HEK293T (cell line): ENCODE measurements at places on chromosomes 4 and X.
A peak's percentile ranks its signal among the peaks of the same experiment; 100 is the strongest.

- DNase-seq: no peak
These were observed 46.3 kb downstream of the SH3KBP1 start for GRCh38 chrX:19840899-19841648.

GRCh38 chr4:79831119-79831528, 241.9 kb downstream of the ANTXR2 start:
- peak; percentile 12 for DNase-seq

GRCh38 chr4:89196745-89197144, 85.4 kb downstream of the TIGD2 start:
- DNase-seq: no peak

- no peak for DNase-seq
These were observed 26.0 kb downstream of the NHSL2 start for GRCh38 chrX:71936632-71937031.

GRCh38 chr4:73021634-73022033, 47.9 kb downstream of the COX18 start:
- peak; percentile 32 for DNase-seq

DNA sequence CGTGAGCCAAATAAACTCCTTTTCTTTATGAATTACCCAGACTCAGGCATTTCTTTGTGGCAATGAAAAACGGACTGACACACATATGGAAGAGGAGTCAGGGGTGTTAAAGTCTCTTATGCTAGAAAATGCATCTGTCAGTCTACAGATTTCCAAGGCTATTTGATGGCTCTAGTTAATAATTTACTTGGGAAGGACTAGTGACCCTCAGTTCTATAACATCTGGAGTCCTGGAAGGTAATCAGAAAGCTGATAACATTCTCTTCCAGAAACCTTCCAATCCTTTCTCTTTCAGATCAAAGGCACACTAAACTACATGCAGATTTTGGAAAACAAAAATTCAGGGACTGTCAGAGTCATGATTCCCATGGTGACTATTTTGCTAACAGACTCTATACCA, 142.0 kb upstream of the TEX13D start:
- DNase-seq: no peak

DNA sequence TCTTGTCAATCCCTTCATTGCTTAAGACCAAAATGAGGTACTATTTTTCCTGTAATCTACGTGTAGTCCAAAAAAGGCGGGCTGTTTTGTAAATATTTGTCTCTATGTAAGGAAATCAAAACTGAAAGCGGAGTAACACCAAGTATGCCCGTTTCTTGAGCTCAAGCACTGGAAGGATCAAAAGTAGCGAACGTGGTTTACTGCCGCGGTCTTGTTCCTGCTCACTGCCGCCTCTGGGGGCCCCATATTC, 71.5 kb downstream of the AFF1 start:
- no peak for DNase-seq

DNA sequence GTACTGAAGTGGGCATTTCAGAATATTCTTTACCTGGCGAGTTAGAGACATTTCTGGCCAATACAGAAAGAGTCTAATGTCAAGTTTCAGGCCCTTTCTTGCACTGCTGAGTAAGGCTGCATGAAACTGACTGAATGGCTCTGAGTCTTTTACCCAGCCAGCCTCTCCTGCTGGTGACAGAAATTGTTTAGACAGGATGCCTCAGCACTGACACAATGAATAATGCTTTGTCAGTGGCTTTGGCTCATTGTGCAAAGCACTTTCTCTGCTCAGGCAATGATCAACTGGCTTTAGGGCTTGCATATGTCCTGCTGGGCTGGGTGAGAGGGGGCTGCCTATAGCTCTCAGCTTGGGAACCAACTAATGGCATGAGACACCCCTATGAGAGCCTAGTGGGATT, 45.5 kb downstream of the CLNK start:
- no peak for DNase-seq

DNA sequence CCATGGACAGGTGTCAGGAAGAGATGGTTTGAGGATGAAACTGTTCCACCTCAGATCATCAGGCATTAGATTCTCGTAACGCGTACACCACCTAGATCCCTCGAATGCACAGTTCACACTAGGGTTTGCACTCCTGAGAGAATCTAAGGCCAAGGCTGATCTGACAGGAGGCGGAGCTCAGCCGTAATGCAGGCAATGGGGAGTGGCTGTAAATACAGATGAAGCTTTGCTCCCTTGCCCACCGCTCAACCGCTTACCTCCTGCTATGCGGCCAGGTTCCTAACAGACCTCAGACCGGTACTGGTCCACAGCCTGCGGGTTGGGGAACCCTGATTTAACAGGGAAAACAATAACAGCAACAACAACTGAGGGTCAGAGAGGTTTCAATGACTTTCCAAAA, 2.0 kb upstream of the TEC start:
- DNase-seq: no peak

DNA sequence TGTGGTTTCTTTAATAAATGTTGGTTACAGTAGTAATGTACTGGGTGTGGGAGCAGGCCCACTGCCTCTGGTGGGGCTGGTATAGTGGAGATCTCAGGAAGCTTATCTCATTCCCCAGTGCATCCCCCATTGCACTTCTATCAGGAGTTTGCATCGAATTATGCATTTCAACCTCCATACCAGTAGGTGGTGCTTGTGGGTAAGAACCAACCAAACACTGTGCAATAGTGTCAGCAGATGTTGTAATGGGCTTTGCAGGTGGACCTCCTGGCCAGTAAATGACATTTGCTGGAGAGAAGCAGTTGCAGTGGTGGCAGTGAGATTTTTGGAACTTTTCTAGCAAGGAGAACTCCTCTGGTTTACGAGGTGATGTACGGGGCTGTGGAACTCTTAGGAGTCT, 150.6 kb downstream of the POU3F4 start:
- DNase-seq: peak; percentile 20

- no peak for DNase-seq
These were observed 63.4 kb downstream of the NFKB1 start for GRCh38 chr4:102564399-102565059.

- DNase-seq: peak; percentile 44
These were observed 217.6 kb downstream of the AFAP1 start for GRCh38 chr4:7721984-7722551.

DNA sequence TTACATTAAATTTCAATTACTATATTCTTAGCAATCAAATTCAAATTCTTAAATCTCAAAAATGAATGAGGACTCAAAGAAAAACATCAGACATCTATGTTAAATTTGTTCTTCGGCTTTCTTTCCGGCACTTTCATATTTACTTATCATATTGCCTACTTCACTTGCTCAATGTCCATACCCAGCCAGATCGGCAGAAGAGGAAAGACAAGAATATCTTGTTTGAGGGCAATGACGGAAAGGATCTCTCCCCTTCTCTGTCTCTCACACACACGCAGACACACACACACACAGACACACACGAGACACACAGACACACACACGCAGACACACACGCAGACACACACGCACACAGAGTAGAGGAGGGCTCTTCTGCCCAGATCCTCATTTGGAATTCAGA, 13.2 kb upstream of the IRF2 start:
- DNase-seq: no peak

GRCh38 chr4:1632109-1633104, 51.7 kb downstream of the FAM53A start:
- no peak for DNase-seq

- DNase-seq: no peak
These were observed 34.9 kb downstream of the RASSF6 start for GRCh38 chr4:73585345-73585744.

DNA sequence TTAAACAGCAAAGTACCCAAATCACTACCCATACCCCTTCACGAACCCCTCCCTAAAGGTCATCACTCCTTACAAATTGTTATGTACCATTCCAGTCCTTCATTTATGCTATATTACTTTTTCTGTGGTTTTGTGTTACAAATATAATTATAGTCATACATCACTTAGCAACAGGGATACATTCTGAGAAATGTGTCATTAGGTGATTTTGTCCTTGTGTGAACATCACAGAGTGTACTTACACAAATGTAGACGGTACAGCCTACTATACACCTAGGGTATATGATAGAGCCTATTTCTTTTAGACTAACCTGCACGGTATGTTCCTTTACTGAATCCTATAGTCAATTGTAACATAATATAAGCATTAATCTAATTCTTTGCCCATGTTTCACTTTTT, 61.9 kb downstream of the ASB9 start:
- DNase-seq: no peak

DNA sequence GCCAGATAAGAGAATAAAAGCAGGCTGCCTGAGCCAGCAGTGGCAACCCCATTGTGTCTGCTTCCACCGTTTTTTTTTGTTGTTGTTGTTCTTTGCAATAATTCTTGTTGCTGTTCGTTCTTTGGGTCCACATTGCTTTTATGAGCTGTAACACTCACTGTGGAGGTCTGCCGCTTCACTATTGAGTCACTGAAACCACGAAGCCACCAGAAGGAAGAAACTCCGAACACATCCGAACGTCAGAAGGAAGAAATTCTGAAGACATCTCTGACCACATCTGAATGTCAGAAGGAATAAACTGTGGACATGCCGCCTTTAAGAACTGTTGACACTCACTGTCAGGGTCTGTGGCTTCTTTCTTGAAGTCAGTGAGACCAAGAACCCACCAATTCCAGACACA, 110.5 kb downstream of the PCDH18 start:
- no peak for DNase-seq

DNA sequence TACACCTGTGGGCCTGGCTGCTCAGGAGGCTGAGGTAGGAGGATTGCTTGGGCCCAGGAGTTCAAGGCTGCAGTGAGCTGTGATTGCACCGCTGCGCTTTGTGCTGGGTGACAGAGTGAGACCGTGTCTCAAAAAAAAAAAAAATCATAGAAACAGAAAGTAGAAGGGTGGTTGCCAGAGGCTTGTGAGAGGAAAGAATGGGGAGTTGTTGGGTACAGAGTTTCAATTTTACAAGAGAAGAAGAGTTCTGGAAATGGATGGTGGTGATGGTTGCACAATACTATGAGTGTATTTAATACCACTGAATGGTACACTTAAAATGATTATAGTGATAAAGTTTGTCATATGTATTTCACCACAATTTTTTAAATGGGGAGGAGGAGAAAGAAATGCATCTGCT, 10.2 kb upstream of the GLOD5 start:
- DNase-seq: no peak

- DNase-seq: no peak
These were observed 17.7 kb upstream of the TMEM154 start for GRCh38 chr4:152697284-152698088.

DNA sequence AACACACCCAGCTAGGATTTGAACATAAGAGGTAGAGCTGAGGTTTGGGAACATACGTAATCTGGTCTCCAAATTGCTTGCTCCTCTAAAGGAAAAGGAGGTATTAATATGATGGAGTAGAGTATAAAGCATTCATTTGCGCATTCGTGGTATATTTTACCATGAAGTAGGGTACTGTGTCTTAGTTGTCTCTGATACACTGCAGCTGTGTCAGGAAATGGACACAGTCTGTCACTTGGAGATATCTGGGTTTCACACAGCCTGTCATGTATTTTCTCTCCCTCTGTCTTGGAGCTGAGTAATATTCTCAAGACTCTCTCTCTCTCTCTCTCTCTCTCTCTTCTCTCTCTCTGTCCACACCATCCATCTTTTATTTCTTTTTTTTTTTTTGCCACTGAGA, 274.8 kb upstream of the UGT8 start:
- no peak for DNase-seq

- DNase-seq: no peak
These were observed 189.1 kb upstream of the RBPJ start for GRCh38 chr4:26131711-26132110.

DNA sequence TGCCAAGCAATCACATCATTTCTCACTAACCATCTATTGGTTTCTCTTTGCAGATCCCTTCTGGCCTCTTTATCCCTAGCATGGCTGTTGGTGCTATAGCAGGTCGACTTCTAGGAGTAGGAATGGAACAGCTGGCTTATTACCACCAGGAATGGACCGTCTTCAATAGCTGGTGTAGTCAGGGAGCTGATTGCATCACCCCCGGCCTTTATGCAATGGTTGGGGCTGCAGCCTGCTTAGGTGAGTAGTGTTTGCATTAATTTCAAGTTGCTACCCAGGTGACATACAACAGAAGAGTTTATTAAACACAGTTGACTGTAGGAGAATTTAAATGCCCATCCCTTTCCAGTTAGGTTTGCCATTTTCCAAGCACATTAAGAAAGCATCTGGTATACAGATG, 112.2 kb downstream of the AKAP4 start:
- DNase-seq: no peak

DNA sequence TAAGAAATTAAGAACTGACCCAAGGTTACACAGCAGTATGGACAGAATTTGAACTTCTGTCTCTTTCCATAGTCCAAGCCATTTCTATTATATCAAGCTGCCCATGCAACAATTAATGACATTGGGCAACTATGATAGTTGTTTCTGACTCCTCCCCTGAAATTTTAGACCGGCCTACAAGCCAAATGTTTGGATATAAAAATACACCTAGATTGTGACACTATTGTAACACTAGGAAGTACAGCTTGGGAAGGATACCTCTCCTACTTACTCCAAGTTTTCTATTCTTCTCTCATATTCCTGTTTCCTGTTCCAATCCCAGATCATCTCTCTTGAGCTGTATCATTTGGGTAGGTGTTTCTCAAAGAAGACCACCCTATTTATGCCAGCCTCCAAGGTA, 43.5 kb downstream of the RCHY1 start:
- no peak for DNase-seq

DNA sequence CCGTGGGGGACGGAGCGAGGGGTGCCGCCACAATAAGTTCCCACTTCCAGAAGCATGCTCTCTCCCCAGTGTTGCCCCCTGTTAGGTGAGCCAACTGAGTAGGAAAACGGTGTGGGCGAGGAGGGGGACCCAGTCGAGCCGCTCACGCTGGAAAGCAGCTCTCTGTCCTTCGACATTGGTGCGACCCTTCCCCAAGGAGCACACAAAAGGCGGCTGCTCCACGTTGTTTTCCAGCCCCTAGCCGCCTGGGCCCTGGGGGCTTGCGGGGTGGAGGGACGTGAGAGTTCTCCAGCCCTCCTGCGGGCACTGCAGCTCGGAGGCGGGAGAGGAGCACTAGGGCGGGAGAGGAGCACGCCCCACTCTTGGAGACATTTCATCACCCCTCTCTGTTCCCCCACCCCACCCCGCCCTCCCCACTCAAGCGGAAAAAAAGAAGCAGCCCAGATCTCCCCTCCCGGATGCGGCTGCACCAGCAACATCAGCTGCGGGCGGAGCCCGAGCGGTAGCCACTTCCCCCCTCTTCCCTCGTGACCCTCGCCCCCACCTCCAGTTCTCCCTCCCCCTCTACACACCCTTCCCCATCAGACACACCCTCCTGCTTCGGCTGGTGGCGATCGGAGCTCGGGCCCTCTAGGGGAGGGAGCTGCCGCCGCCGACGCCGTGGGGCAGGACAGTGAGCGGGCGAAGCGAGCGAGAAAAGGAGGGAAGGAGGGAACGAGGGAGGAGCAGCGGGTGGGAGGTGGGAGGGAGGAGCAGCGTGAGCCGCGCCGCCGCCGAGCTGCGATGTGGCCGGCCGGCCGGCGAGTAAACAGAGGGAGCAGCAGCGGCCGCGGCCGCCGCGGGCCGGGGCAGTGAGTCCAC, at the start of gene DOCK11:
DOCK11 (plus strand) TSS at position 755 of the 861 bp plus-strand sequence. CDS start 157 bp downstream, outside the sequence.
- peak; percentile 73 for DNase-seq
